ENCODE measurements at places on chromosomes 2 and 18.

DNA sequence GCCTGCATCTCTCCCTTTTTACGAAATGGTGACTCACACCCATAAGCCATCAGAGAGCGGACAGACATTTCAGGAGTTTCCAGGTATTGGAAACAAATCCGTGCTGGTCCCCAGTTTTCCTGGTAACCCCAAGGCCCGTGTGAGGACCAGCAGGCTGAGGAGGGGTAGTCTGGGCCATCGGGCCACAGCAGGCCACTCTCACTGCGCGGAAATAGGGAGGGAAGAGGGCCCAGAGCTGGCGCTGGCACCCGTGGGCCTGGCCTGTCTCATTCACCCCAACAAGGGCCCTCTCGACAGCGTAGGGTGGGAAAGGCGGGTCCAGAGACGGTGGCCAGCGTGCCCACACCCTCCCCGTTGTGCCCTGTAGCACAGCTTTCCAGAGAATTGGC, 13.7 kb upstream of the FAHD2A start:
- DNase-seq, result no peak

GRCh38 chr2:26534865-26535662, 57.1 kb upstream of the OTOF start:
- no peak for DNase-seq

DNA sequence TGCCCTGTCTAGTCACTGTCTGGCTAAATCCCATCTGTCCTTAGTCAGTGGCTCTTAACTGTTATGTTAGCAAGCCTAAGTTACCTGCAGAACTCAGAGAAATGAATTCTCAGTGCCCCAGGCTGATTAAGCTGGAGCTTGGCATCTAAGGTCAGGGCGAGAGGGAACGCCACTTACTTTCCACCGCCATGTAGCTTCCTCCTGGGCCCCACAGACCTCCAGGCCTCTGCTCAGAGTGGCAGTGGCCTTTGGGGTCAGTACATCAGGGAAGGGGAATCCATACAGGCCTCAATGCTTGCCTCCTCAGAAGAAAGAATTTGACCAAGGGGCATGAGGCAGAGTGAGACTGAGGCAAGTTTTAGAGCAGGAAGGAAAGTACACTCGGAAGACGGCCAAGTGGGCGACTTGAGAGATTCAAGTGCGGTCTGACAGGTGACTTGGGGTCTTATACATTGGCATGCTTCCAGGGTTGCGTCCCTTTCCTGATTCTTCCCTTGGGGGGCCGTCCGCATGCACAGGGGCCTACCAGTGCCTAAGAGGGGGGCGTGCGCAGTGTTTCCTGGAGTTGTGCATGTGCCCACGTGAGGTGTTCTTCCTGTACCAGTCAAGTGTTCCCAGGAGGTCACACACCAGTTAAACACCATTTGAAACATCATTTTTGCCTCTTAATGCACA, 64.1 kb downstream of the EMILIN2 start:
- no peak for DNase-seq

DNA sequence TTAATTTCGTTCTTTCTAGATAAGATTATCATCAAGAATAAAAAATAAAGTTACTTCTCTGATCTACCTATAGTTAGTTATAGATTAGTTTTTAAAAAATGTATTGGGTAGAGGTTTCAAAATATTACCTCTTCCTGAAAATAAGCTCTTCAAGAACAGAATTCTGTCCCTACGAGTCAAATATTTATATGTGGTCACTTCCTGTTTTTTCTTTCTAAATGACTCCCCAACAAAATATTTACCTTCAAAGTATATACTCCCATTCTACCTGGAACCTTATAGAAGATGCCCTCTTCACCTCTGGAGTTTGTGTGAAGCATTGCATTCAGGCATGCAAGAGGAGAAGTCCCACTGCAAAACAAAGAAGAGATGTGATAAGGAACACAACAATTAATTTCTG, 72.3 kb downstream of the ASXL2 start:
- no peak for DNase-seq

DNA sequence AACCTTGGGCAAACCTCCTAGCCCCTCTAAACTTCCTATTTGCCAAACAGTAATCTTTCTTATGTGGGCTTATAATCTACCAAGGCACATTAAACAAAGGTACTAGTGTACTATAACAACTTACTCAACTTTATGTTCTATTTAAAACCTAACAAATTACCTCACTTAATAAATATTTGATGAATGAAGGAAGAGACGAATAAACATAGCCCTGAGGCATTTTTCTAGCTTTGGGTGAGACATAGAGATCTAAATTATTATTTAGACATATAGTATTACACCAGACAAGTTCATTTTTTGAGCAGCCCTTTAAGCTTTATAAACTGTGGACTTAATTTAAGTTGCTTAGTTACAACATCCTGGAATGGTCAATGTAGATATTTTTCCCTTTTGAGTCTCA, 104.6 kb downstream of the UNC80 start:
- no peak for DNase-seq

GRCh38 chr18:79428287-79428686, 32.6 kb downstream of the NFATC1 start:
- no peak for DNase-seq

GRCh38 chr2:168182550-168183249, 64.7 kb downstream of the STK39 start:
- no peak for DNase-seq

GRCh38 chr2:27249159-27249890, 13.5 kb downstream of the SLC30A3 start:
- DNase-seq, result no peak

DNA sequence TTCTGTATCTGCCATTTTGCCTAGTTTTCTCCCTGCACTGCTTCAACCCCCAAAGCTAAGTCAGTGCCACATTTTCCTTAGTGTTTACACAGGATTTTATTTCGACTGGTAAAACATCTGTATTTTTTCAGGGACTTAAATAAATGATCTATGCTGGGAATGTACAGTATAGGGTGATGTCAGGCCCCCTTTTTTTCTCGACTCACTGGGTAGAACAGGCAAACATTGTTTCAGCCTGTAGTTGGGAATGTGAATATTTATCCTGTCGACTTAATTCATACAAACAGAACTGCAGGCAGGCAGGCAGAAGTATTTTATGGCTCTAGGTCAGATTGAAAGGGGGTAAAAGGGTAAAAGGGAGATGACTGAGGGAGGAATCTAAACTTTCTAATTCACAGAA, 123.5 kb upstream of the ZFP36L2 start:
- no peak for DNase-seq

- no peak for DNase-seq
These were observed 264.7 kb downstream of the TNS1 start for GRCh38 chr2:217738061-217738460.

- no peak for DNase-seq
These were observed 190.6 kb downstream of the TPGS2 start for GRCh38 chr18:36638224-36638623.

- DNase-seq, result no peak
These were observed 9.3 kb downstream of the NOSTRIN start for GRCh38 chr2:168811696-168812095.

GRCh38 chr2:24697792-24698191, 95.4 kb downstream of the PTRHD1 start:
- DNase-seq, result no peak

- no peak for DNase-seq
These were observed 55.0 kb downstream of the MTHFD2 start for GRCh38 chr2:74253306-74253970.

GRCh38 chr2:171995586-171995985, 4.2 kb upstream of the METAP1D start:
- no peak for DNase-seq

DNA sequence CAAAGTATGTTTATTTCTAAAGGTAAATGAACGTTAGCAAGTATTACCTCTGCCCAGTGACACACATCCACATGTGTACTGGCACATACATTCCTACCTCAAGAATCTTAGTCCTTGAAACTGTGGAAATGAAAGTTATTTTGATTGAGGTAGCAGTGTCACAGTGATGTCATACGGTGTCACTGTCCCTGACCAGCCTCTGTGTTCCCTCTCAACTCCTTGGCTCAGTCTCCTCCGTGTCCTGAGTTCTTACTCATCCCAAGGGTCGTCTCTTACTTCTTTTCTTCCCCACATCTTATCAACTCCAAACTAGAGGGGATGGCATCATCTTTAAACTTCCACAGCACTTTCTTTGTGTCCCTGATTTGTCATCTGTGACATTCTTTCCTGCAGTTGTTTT, 3.3 kb downstream of the NCK2 start:
- no peak for DNase-seq

DNA sequence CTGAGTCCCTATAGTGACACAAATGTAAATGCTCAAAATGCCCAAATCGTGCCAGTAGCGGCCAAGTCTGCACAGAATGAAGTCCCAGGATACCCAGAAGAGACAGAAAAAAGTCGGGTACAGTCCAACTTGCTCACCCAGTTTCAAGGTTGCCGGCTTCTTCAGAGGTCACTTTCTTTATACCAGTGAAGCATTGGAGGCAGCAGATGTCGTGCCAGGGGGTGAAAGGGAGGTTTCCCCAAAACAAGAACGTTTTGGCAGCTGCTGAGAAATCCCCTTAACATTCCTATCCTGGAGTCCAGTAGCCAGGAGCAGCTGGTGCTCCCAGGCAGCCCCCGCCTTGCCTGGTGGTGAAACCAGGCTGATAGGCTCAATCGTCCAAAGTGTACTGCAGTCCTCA, 58.1 kb upstream of the MCFD2 start:
- DNase-seq, result no peak

GRCh38 chr18:79466591-79466990, 70.9 kb downstream of the NFATC1 start:
- no peak for DNase-seq

DNA sequence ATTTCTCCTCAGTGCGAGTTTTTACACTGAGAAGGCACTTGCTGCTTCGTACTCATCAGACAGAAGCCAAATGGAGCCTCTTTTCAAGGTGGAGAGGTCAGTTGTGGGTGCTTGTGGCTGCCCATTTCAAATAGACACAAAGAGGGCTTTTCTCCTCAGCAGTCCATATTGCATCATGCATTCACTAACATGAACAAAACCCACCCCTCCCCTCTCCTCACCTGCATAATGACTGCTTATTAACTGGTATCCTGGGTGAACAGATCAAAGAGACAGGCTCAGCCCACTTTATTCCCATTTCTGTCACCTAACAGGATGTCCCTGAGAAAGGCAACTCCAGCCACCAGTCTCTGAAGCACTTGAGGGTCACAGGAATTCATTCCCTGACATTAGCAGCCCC, 28.9 kb downstream of the KLF7 start:
- DNase-seq, result no peak

- DNase-seq, result no peak
These were observed 487.3 kb upstream of the NETO1 start for GRCh38 chr18:73355121-73355520.

GRCh38 chr2:207265869-207266268, 100.1 kb upstream of the KLF7 start:
- no peak for DNase-seq

- DNase-seq, result no peak
These were observed 816.6 kb downstream of the SATB2 start for GRCh38 chr2:198641161-198641560.

DNA sequence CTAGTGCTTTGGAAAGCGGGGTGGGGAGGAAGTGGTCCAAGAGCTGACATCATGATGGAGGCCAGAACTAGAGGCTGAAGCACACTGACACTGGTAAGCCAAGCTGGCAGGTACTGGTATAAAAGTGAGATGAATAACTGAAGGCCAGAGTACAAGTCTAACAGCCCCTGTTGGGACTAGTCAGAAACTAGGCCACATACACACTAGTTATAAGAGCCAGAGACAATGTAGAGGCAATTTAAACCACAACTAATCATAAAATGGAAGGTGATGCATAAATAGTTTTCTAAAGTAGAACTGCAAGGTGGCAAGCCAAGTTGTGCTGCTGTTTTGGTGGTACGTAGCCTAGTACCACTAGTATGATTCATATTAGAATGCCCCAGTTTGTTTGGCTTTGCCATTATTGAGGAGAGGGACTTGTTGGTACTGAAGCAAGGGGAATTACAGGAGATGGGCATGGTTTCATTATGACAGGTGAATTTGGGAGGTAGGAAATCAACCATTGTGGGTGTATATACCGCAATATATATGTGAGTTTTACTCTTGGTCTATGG, 57.6 kb downstream of the GDF7 start:
- no peak for DNase-seq

DNA sequence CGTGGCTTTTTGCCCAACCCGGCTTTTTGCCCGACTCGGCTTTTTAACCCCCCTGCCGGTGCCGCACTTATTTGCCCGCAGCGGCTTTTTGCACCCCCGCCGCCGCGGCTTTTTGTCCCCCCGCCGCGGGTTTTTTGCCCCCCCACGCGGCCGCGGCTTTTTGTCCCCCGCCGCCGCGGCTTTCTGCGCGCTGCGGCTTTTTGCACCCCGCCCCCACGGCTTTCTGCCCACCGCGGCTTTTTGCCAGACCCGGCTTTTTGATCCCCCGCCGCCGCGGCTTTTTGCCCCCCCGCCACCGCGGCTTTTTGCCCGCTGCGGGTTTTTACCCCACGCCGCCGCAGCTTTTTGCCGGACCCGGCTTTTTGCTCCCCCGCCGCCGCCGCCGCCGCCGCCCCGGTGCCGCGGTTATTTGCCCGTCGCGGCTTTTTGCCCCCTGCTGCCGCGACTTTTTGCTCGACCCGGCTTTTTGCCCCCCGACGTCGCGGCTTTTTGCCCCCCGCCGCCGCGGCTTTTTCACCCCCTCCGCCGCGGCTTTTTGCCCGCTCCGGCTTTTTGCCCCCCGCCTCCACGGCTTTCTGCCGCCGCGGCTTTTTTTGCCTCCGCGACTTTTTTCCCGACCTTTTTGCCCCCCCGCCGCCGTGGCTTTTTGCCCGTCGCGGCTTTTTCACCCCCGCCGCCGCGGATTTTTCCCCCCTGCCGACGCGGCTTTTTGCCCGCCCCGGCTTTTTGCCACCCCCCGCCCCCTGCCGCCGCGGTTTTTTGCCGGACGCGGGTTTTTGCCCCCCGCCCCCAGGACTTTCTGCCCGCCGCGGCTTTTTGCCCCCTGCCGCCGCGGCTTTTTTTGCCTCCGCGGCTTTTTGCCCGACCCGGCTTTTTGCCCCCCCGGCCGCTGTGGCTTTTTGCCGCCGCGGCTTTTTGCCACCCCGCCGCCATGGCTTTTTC, 2786.5 kb downstream of the RPIA start:
- DNase-seq, result no peak

- DNase-seq, result no peak
These were observed 57.1 kb upstream of the ITGB6 start for GRCh38 chr2:160257041-160257742.

- no peak for DNase-seq
These were observed 7.5 kb upstream of the CFAP221 start for GRCh38 chr2:119536707-119537106.

GRCh38 chr2:20414806-20415205, 32.1 kb upstream of the RHOB start:
- DNase-seq, result no peak
